NCI-H748 treated with DMSO at 0.1 percent for 48 hours (cell line): ENCODE measurements at places on chromosomes 3 and 15.

- no peak for DNase-seq
Measured at GRCh38 chr15:95563634-95564033, 766.9 kb upstream of the NR2F2 start.

DNA sequence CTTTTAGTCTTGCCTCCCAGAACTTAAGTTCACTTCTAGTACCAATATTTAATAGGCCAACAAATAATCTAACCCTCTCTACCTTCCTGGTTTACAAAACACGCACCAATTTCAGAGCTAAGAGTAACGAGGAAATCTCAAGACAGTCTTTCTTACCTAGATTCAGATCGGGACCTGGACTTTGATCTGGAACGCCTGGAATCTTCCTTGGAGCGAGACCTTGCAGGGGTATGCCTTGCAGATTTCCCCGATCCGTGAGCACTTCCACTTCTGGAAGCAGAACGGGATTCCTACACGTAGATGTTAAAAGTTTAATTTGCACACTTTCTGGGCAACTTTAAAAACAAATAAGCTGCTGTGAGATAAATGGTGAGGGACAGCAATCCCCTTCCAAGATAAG lies 11.4 kb downstream of the TRA2B start:
- DNase-seq: no peak

DNA sequence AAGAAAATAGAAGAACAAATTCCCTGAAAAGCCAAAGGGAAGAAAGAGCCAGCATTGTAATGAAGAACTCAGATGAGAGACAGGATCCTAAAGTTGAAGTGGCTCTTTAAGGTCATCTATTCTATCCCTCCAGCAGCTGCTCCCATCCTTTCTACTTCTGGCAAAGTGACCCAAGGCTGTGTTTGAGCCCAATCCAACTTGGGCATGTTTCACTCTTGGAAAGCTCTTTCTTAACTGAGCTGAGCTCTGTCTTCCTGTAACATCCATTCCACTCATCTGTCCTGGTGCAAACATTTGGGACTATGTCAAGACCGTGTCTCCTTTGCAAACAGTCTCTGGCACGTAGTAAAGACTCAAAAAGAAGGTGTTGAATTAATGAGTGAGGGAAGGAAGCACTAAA lies 298.1 kb upstream of the IGF1R start:
- DNase-seq: no peak

DNA sequence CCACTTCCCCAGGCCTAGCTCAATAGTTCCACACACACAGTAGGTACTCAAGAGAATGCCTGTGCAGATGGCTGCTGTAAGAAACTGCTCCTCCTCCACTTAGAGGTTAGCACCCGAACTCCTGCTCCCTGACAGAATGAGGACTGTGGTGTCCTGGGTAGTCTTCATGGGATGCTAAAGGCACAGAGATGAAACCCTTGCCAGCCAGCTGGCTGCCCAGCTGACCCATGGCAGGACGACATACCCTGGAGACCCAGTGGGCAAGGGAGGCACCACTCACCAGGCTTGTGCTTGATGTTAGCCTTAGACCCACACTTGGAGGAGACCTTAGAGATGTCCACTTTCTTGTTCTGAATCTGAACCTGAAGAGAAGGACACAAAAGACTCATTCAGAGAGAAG lies 54.2 kb downstream of the DHX30 start:
- no peak for DNase-seq

GRCh38 chr3:152969557-152970300 lies 134.8 kb downstream of the P2RY1 start:
- no peak for DNase-seq

DNA sequence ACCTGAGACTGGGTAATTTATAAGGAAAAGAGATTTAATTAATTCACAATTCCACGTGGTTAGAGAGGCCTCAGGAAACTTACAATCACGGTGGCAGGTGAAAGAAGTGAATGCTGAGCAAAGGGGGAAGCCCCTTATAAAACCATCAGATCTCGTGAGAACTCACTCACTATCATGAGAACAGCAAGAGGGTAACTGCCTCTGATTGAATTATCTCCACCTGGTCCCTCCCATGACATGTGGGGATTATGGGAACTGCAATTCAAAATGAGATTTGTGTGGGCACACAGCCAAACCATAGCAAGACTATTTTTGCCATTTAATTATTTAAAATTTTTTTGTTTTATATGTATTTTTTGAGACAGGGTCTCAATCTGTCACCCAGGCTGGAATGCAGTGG lies 27.0 kb upstream of the KCTD6 start:
- no peak for DNase-seq
